ENCODE measurements at places on chromosomes 5 and 9. TPM values are rescaled to one million over a fixed set of nuclear protein-coding genes. Genes with fewer than 3 reads are reported as not detected.

CDH6 gene
- total RNA-seq = 1.1 TPM

ANKRA2 gene
- total RNA-seq = 19.5 TPM

DNA sequence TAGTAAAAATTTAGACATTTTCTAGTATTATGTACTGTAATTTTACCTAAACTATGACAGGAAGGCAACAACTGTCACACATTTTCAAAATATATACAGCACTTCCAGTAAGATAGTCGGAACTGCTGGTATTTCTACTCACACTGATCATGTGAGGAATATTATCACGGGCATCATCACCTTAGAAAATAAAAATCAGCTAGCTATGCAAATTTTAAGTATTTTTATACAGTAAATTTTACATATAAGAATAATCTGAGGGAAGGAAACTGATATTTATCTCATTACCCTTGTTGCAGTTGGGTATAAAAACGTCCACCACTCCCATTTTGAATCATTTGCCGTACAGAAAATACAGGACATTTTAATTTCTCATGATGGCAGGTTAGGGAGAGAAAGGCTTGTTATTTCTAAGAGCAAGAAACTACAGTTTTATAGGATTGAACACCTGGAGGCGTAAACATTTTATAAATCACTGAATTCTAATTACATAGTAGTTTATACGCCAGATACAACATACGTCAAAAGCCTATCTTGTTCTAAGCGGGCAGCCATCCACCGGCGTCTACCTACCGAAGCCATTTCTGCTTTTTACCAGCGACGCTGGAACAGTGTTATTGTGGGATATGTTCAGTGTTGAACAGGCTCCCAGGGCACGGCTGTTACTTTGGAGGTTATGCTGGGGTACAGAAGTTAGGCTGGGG lies 729 bp upstream of the TNPO1 start:
- DNase-seq = no peak

GRCh38 chr5:132475987-132476875 lies 14.3 kb downstream of the IRF1 start:
- DNase-seq = peak; percentile 78

- no peak for DNase-seq
These were observed 45.2 kb downstream of the YIPF5 start for GRCh38 chr5:144125163-144125726.

- DNase-seq = no peak
These were observed 163.3 kb downstream of the INSYN2B start for GRCh38 chr5:169817031-169817430.

- no peak for DNase-seq
These were observed 74.7 kb downstream of the SPRY4 start for GRCh38 chr5:142250119-142250518.

DNA sequence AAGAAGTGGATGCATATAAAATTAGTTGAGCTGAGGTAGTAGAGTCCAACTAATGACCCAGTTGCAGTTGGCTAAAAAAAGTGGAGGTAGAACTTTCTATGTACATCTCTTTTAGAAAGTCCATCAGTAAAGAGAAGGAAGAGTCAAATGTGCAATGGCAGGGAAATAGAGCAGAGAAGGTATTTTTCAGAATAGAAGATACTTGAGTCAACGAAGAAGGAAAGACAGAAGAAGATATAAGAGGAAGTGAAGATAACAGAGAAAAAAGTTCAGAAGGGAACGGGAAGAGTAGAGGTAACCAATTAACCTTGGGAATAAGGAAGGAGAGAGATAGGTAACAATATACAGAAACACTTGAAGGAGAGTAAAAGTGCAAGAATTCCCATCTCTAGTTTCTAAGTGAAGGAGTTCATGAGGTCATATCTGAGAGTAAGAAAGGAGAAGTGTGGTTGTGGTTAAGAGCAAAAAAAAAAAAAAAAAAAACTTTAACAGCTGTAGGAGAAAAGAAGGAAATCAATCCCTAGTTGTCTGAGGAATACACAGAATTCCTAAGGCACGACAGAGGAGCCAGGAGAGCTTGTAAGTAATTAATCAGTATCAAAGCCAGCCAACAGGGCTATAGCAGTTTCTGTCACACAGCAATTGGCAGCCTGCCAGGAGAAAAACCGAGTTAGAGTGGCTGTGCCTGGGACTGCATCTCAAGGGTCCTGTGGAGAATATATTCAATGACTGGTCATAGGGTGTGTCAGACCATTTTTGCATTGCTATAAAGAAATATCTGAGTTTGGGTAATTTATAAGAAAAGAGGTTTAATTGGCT lies 61.0 kb downstream of the ARL15 start:
- peak; percentile 49 for DNase-seq

DNA sequence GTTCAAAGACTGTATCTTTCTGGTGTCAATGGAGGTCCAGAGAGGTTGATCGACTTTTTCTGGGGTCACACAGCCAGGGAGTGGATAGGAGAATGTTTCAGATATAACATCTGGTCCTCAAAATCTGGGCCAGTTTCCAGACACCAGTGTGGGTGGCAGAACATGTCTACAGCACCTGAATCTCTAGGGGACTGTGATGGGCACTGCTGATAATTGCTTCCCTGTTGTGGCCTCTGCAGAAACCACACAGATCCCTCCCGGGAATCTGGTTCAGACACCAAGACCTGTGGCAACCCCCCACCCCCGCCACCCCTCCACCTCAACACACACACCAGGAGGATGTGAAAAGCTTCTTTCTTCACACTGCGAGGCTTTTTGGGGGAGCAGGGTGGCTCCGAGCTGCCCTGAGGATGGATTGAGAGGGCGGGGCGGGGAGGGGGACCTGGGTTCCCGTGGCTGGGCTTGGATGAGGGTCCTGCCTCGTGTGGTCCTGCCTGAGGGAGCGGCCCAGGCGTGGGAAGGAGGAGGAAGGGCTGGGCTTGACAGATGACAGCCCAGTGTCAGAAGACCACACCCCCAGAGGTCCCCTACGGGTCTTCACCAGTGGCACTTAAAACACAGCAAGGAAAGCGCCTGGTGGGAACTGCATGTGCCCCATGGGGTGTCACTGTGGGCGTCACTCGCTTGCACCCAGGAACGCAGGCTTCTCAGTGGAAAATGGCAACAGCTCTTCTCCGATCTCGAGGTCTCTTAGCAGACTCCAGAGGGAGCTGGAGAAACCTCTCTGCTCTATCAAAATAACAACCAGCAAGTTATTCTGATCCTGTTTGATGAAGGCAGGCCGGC lies 55.2 kb downstream of the TRIP13 start:
- DNase-seq = no peak

GRCh38 chr5:57117596-57117995 lies 56.3 kb upstream of the GPBP1 start:
- no peak for DNase-seq

DNA sequence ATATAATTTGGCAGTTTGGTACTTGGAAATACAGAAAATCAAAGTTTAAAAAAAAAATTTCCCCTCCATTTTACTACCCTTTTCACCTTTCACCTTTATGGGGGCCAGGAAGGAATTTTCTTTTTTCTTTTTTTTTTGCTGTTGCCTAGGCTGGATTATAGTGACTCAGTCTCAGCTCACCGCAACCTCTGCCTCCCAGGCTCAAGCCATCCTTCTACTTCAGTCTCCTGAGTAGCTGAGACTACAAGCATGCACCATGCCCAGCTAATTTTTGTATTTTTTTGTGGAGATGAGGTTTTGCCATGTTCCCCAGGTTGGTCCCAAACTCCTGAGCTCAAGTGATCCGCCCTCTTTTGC lies 9.1 kb downstream of the CHMP5 start:
- no peak for DNase-seq

- DNase-seq = no peak
These were observed 20.4 kb upstream of the RPS14 start for GRCh38 chr5:150469718-150470469.

- DNase-seq = no peak
These were observed 118.4 kb downstream of the MARCHF11 start for GRCh38 chr5:16061163-16061562.

DNA sequence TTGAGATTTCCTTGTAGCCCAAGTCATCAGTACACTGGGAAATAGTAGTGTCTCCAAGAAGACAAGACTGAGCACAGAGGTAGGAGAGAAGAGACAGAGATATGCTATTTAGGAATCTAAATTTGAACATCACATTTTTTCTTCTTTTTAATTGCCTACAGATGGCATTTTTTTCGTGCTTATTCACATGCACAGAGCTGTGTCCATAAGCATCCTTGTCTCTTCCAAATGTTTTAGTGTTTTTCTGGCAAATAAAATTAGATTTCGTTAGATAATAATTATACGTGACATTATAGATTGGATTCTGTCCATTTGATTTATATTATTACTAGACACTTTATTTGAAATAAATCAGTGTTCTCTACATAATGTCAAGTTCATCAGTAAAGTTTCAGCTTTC lies 80.9 kb downstream of the PRR16 start:
- no peak for DNase-seq

GRCh38 chr9:113621980-113622379 lies 158.5 kb downstream of the RGS3 start:
- no peak for DNase-seq
